ENCODE measurements at places on chromosomes 11 and 22. TPM values are rescaled to one million over a fixed set of nuclear protein-coding genes. Genes with fewer than 3 reads are reported as not detected.

GAL3ST3 gene
- not detected for total RNA-seq

KRTAP5-11 gene
- not detected for total RNA-seq

MISFA gene
- total RNA-seq = not detected

USP2 gene
- 0.84 TPM for total RNA-seq

ACTN3 gene
- not detected for total RNA-seq

OR2D2 gene
- total RNA-seq = not detected

NNMT gene
- total RNA-seq = 97.5 TPM

RTN4RL2 gene
- total RNA-seq = 0.31 TPM

DGCR8 gene
- 10.7 TPM for total RNA-seq
